ENCODE measurements at places on chromosomes 4 and X.

DNA sequence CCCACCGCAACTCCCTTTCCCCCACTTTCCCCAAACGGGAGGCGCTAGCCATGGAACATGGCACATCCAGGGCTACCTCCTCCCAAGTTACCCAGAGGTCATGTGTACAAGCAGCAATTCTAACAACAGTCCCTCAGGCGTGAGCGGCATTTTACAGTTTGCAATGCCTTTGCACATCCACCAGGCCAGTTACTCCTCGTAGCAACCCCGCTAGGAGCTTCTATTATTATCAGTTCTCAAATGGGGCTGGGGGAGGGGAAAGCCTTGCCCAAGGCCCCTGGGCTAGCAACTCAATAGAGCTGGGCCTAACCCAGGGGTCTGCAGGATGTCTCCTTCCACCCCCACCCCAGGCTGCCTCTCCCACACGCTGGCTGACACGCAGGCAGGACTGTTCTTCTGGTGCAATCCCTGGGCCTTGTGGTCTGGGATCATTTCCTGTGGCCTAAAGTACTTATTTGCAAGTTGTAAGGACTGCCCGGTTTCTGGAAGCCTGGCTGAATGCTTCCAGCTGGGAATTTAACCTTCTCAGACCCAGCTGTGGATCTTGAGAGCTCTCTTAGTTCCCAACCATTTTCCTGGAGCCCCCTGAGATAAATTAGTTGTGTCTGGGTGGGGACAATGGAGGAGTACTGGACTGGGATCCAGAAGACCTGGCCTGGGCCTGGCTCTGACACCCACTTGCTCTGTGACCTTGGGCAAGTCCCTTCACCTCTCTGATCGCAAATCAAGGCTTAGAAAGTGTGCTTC is 27.7 kb downstream of the PJA1 start:
- H3K36me3 ChIP-seq = no peaks in the 10 kb centered on the region
- peak; percentile 53 for DNase-seq
- H3K4me1 ChIP-seq = peaks cover 15% of the 10 kb centered on the region
- H3K27ac ChIP-seq = peak overlapping the region; percentile 84
- H3K4me3 ChIP-seq = peak overlapping the region; percentile 30

GRCh38 chrX:71095033-71095432 is 618 bp upstream of the FOXO4 start:
- peak overlapping the region; percentile 86 for H3K4me3 ChIP-seq
- H3K27me3 ChIP-seq = no peaks in the 10 kb centered on the region
- no peak overlapping the region for H3K27ac ChIP-seq
- DNase-seq = no peak
- peaks cover 8% of the 10 kb centered on the region for H3K4me1 ChIP-seq

GRCh38 chr4:25807102-25807728 is 55.6 kb downstream of the SEL1L3 start:
- no peak for DNase-seq
- peaks cover 9% of the 10 kb centered on the region for H3K4me1 ChIP-seq
- peaks cover 4% of the 10 kb centered on the region for H3K36me3 ChIP-seq

- H3K27me3 ChIP-seq = no peaks in the 10 kb centered on the region
- peaks cover 55% of the 10 kb centered on the region for H3K4me1 ChIP-seq
- no peak for DNase-seq
These were observed 19.5 kb downstream of the RELL1 start for GRCh38 chr4:37666625-37667071.

DNA sequence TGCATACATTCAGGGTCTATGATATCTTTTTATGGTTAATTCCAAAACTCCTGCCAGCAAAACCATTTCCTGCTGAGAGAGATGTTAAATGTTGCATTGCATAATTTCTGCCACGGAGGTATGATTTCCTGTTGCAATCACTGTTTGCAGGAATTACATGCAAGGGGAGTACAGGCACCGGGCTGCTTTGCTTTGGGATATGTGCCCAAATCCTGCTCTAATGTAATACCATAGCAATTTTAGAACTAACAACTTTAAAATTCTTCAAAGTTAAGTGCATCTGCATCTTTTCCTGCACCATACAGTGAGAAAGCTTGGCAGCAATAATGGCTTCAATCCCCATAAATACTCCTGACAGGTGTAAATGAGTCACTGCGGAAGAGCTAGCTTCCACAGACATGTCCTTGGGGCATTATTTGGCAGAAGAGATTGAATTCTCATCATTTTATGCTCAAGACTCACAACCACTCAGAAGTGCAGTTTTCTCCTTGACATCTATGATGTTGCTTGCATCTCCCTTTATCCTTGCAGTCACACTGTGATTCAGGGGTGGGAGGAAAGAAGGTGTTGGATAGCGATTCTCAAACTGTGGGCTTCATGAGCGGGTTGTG is 29.6 kb downstream of the TRIM2 start:
- no peak for DNase-seq
- no peaks in the 10 kb centered on the region for H3K27me3 ChIP-seq

GRCh38 chrX:132165651-132166050 is 37.8 kb upstream of the FRMD7 start:
- H3K4me1 ChIP-seq = peaks cover 4% of the 10 kb centered on the region
- no peak overlapping the region for H3K4me3 ChIP-seq
- no peaks in the 10 kb centered on the region for H3K27me3 ChIP-seq

GRCh38 chrX:7055386-7056137 is 92.0 kb upstream of the STS start:
- peaks cover 12% of the 10 kb centered on the region for H3K36me3 ChIP-seq
- no peak overlapping the region for H3K4me3 ChIP-seq
- no peaks in the 10 kb centered on the region for H3K4me1 ChIP-seq
- no peak for DNase-seq
- no peak overlapping the region for H3K27ac ChIP-seq
- no peaks in the 10 kb centered on the region for H3K27me3 ChIP-seq

DNA sequence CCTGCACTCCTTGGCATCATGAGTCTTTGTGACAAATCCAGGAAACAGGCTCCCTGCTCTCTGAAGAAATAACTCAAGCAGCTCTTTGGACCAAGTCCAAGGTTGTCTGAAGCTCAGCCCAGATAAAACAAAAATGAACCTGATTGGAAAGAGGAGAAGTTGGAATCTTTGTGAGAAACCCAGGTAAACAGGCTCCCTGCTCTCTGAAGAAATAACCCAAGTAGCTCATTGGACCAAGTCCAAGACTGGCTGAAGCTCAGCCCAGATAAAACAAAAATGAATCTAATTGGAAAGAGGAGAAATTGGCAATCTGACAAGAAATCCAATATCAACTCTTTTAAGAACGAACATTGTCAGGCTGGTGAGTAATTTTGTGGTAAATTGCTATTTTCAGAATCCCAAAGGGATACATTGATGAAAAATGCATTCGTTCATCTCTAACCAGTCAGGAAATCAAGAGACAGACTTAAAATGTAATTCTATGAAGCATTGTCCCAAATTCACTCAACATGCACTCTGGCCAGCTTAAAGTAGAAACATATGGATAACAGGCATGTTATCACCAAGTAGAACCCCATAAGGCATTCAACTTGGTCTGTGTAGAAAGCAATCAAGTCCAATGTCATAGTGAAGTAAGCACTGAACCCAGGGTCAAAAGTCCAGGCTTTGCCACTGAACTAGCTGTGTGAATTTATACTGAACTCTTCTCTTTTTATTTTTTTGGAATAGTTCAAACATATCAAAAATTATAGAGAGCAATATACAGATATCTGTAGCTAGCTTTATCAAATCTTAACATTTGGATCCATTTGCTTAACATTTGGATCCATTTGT is 16.8 kb upstream of the NFXL1 start:
- no peak for DNase-seq
- no peak overlapping the region for H3K4me3 ChIP-seq
- H3K27ac ChIP-seq = no peak overlapping the region
- peaks cover 18% of the 10 kb centered on the region for H3K4me1 ChIP-seq

DNA sequence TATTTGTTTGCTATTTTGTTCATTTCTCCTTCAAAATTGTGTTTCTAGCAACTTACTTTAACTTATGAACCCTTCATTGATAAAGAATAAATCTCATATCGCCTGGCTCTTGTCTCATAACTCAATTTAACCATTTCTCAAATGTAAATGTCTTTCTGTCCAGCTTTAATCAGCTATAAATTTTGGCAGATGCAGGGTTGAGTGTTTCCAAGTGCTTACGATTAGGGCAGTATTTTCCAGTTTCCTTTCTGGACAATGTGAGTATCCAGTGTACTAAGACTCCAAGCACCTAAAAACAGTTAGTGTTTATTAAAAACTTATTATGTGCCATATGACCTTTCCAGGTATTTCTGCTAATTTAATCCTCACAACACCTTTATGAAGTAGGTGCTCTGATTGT is 218.6 kb upstream of the GK2 start:
- no peak for DNase-seq
- no peaks in the 10 kb centered on the region for H3K36me3 ChIP-seq
- peaks cover 10% of the 10 kb centered on the region for H3K27me3 ChIP-seq
- no peak overlapping the region for H3K27ac ChIP-seq
- H3K4me1 ChIP-seq = no peaks in the 10 kb centered on the region
- no peak overlapping the region for H3K4me3 ChIP-seq

- H3K4me1 ChIP-seq = peaks cover 28% of the 10 kb centered on the region
- H3K36me3 ChIP-seq = no peaks in the 10 kb centered on the region
- no peak for DNase-seq
- no peak overlapping the region for H3K4me3 ChIP-seq
- H3K27me3 ChIP-seq = no peaks in the 10 kb centered on the region
These were observed 160.8 kb upstream of the ANK2 start for GRCh38 chr4:112888622-112889021.

DNA sequence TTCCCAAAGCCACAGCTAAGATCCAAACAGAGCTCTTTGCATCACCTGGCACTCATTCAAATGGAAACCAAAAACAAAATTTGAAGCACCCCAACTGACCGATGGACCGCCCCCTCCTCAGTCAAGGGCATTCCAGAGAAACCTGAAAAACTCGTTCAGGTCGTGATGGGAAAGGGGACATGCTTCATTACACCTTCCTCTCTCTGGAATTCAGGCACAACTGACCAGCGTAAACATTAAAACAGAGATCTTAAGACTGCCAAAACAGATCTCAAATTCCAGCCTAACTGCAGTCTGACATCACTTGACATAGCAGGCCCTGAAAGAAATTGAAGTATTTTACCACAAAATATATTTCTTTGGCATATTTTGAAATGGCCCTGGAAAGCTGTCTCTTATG is 28.5 kb downstream of the PTTG2 start:
- no peak overlapping the region for H3K4me3 ChIP-seq
- H3K36me3 ChIP-seq = no peaks in the 10 kb centered on the region
- no peaks in the 10 kb centered on the region for H3K27me3 ChIP-seq
- H3K27ac ChIP-seq = peak overlapping the region; percentile 2
- DNase-seq = no peak

- DNase-seq = no peak
- H3K4me3 ChIP-seq = no peak overlapping the region
- no peaks in the 10 kb centered on the region for H3K36me3 ChIP-seq
These were observed 6.9 kb upstream of the WDR1 start for GRCh38 chr4:10123227-10124101.

DNA sequence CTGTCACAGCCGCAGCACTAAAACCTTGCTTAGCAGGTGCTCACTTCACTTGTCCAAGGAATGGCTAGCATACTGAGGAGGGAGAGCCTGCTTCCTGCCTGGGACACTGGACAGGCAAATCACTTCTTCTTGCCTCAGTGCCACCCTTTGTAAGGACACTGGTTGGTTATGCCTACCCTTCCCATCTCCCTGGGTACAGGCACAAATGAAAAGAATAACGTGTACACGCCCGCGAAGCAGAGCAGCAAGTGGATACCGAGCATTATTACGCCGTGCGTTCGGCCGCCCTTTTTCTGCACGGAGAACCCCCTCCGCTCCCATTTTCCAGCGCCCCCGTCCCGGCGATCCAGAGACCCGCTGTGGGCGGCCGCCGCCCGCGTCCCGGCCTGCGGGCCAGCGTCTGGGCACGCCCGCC is 338 bp upstream of the KLHL2 start:
- no peaks in the 10 kb centered on the region for H3K27me3 ChIP-seq
- peak overlapping the region; percentile 79 for H3K4me3 ChIP-seq
- no peaks in the 10 kb centered on the region for H3K36me3 ChIP-seq
- H3K27ac ChIP-seq = peak overlapping the region; percentile 76
- H3K4me1 ChIP-seq = peaks cover 29% of the 10 kb centered on the region

- no peak for DNase-seq
- H3K36me3 ChIP-seq = no peaks in the 10 kb centered on the region
- H3K4me1 ChIP-seq = peaks cover 10% of the 10 kb centered on the region
- H3K4me3 ChIP-seq = no peak overlapping the region
- no peak overlapping the region for H3K27ac ChIP-seq
These were observed 144.5 kb downstream of the SMIM20 start for GRCh38 chr4:26058537-26058936.

DNA sequence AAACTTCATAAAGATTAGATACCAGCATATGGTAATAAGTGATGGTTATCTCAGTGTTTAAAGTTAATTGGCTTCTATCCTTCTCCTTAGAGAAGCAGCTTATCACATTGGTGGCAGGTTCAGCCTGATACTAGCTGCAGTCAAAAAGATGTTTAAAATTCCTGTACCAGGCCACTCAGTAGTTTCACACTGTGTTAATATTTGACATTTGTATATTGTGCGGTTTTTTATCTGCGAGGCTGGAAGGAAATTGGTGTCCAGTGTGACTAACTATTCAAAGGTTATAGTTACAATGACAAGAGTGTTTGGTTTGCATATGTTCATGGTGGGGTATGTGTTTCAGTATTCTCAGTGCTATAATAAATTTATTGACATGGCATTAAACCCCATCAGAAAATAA is 27.5 kb upstream of the TBC1D8B start:
- H3K4me1 ChIP-seq = no peaks in the 10 kb centered on the region
- DNase-seq = no peak
- no peak overlapping the region for H3K4me3 ChIP-seq
- no peaks in the 10 kb centered on the region for H3K36me3 ChIP-seq

- peaks cover 5% of the 10 kb centered on the region for H3K4me1 ChIP-seq
- H3K36me3 ChIP-seq = peaks cover 3% of the 10 kb centered on the region
- H3K4me3 ChIP-seq = no peak overlapping the region
- H3K27ac ChIP-seq = no peak overlapping the region
These were observed 38.6 kb upstream of the CEP135 start for GRCh38 chr4:55910140-55910539.

GRCh38 chr4:40306976-40307375 is 28.2 kb upstream of the CHRNA9 start:
- H3K27ac ChIP-seq = peak overlapping the region; percentile 9
- no peak for DNase-seq
- peaks cover 2% of the 10 kb centered on the region for H3K4me1 ChIP-seq
- no peak overlapping the region for H3K4me3 ChIP-seq
- H3K36me3 ChIP-seq = peaks cover 3% of the 10 kb centered on the region
- H3K27me3 ChIP-seq = peaks cover 2% of the 10 kb centered on the region

DNA sequence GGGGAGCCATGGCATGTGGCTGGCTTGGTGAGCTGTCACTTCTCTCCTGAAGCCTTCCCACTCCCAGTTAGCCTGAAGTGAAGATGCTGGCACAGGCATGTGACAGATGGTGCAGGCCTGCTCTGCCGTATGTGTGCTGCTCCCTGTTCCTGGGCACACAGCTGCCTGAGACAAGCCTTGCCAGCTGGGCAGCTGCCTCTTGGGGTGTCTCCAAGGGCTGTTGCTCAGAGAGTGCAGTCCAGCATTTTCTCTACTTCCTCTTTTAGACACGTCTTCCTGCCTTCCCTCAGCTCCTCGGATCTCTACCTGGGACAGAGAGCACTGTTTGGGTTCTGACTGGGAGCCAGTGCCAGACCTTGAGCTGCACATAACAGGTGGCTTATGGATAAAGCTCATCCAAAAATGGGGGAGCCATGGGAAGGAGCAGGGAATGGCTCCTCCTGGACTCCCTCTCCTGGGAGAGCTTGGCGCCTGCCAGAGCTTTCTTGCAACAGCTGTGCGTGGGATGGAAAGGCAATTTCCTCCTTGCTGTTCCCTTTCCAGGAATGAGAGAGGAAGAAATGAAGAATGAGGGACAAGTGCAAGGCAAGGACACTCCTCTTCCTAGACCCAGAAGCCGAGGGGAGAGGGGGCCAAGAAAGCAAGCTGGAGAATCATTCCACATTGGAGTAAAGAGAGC is 132.9 kb downstream of the MSL3 start:
- DNase-seq = no peak
- no peaks in the 10 kb centered on the region for H3K36me3 ChIP-seq
- H3K4me3 ChIP-seq = no peak overlapping the region
- H3K27ac ChIP-seq = no peak overlapping the region
